ENCODE measurements at places on chromosomes 12 and 14. TPM values are rescaled to one million over a fixed set of nuclear protein-coding genes. Genes with fewer than 3 reads are reported as not detected.

Gene PRB2
- total RNA-seq: not detected

Gene RTL1
- not detected for total RNA-seq

Gene IL31
- not detected for total RNA-seq

Gene GALNT9
- not detected for total RNA-seq

Gene NTS
- total RNA-seq: not detected

Gene TNFRSF1A
- total RNA-seq: 107 TPM

Gene OASL
- total RNA-seq: 0.66 TPM

Gene UNC79
- total RNA-seq: 0.12 TPM

Gene C12orf50
- total RNA-seq: 0.16 TPM

Gene HOXC5
- total RNA-seq: 0.67 TPM

Gene KRT85
- total RNA-seq: not detected

Gene ESPL1
- total RNA-seq: 6.8 TPM

Gene GLIPR1
- total RNA-seq: 62.0 TPM

Gene CCDC59
- total RNA-seq: 69.1 TPM

Gene DGKA
- 378 TPM for total RNA-seq

Gene KRT74
- not detected for total RNA-seq

Gene CDK4
- 117 TPM for total RNA-seq

Gene IFNG-AS1
- total RNA-seq: not detected

Gene KRT79
- total RNA-seq: not detected

All from mammary epithelial cell (primary cell).